Activated T-cell treated with anti-CD3 and anti-CD28 coated beads for 4 hours (primary cell): ENCODE measurements at places on chromosomes 3 and 15.

- DNase-seq = no peak
Measured at GRCh38 chr3:9146367-9147071, 102.9 kb downstream of the SRGAP3 start.

DNA sequence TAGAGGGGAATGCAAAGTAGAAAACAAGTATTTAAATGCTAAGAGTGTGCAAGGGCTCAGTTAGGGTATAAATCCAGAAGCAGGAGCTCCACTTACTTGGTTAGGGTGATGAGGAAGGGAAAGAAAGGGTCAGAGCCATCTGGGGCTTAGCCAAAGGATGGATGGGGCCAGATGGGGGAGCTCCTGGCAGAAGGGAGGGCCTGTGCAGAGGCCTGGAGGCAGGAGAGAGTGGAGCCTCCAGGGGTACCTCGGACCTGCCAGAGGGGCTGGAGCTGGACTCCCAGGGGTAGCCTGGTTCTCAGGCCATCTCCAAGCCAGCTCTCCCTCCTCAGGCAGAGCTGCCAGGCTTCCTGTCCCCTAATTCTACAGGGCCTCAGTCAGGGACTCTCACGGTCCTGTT, 506.3 kb downstream of the SHQ1 start:
- DNase-seq = no peak

GRCh38 chr15:93900476-93901400, 330.6 kb upstream of the MCTP2 start:
- no peak for DNase-seq

GRCh38 chr3:16370872-16371740, 106.1 kb downstream of the OXNAD1 start:
- no peak for DNase-seq

- no peak for DNase-seq
Measured at GRCh38 chr3:151845306-151845905, 28.0 kb upstream of the SUCNR1 start.

DNA sequence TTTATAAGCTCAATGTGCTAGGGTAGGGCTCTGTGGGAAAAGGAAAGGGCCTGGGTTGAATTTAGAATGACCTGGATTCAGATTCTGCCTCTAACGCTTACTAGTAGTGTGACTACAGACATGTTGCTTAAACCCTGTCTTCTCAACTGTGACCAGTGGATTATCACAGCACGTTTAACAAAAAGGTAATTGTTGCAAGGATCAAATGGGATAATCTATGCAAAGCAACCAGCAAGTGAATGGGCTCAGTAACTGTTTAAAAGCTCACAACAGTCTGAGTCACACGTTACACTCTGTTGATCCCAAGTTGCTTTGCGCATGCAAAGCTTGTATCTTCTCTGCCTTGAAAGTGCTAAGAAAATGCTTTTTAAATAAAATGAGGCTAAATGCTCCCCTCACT, 236.5 kb downstream of the IL20RB start:
- no peak for DNase-seq

GRCh38 chr15:51935466-51936104, 36.0 kb downstream of the LEO1 start:
- DNase-seq = no peak

DNA sequence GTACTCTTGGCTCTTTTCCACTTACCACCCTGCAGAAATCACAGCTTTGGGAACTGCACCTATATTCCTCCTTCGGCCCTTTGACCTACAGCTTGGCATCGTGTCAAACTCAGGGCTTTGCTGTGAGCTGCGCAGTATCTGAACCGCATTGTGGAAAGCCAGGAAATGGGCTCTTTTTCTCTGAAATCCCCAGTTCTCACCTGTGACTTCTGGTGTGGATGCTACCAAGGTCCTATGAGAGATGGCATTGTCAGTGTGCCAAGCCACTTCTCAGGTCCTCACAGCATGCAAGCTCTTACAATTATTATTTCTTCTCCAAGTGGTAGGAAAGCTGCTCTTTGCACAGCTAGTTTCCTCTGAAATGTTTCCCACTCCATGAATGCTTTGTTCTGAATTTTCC, 450.6 kb upstream of the TBL1XR1 start:
- no peak for DNase-seq

DNA sequence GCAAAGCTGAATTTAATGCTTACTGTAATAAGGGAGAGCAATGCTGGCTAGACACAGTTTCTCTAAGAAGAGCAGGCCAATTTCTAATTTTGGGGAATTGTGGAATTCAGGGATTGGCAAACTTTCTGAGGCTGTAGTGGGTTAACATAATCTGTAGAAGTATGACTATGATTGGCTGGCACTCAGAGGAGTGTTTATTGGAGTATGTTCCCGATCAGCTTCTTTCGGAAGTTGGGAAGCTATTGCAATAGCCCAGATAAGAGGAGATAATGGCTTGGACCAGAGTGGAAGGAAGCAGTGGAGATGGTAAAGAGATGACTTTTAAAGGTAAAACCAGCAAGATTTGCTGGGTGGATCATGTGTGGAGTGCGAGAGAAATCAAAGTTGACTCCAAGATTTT, 19.4 kb downstream of the TMOD3 start:
- DNase-seq = no peak

GRCh38 chr3:100443690-100444089, 42.4 kb downstream of the LNP1 start:
- no peak for DNase-seq

DNA sequence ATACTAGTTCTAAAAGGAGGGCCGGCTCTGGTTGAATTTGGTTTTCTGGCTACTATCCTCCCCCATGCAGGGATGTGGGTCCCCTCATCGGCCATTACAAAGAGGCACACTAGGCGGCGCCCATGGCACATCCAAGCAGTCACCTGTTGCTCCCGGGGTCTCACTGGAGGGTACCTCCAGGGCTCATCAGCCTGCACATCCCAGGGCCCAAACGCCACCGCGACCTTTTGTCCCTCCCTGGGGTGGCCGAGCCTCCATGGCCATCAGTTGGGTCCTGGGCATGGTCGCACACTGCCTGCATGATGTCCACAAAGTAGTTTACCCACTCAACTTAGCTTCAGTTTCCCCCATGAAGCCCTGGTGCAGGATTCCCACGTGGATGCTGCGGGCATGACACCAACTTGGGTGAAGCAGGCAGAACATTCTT, 28.3 kb downstream of the IDH3A start:
- no peak for DNase-seq

- DNase-seq = no peak
Measured at GRCh38 chr3:47614788-47615187, 36.1 kb upstream of the CSPG5 start.

DNA sequence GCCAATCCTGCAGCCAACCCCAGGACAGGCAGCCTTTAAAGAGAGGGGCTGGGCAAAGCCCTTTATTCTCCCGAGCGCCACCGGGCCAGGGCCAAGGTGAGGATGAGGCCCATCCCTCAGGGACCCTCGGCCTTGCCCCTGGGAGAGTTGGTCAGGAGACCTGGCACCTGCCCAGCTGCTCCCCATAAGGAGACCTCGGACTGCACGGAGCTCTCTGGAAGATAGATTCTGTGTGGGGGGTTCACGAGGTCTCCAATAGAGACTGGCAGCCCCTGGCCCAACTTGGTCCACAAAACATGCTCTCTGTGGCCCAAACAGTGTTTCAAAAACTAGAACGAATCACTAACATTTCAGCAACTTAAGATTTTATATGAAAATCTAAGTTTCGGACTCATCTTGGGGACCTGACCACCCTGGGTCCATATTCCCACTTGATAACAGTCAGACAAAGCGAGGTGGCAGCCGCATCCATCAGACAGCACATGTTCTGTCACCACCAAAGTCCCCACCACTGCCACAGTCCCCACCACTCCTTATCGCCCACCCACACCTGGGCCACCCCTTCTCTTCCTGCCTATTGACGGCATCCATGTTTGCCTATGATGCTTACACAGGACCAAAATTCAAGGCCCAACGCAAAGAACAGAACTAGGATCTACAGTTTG, 114.4 kb upstream of the RPL32 start:
- no peak for DNase-seq

- no peak for DNase-seq
Measured at GRCh38 chr15:55696221-55696620, 46.7 kb downstream of the PRTG start.

DNA sequence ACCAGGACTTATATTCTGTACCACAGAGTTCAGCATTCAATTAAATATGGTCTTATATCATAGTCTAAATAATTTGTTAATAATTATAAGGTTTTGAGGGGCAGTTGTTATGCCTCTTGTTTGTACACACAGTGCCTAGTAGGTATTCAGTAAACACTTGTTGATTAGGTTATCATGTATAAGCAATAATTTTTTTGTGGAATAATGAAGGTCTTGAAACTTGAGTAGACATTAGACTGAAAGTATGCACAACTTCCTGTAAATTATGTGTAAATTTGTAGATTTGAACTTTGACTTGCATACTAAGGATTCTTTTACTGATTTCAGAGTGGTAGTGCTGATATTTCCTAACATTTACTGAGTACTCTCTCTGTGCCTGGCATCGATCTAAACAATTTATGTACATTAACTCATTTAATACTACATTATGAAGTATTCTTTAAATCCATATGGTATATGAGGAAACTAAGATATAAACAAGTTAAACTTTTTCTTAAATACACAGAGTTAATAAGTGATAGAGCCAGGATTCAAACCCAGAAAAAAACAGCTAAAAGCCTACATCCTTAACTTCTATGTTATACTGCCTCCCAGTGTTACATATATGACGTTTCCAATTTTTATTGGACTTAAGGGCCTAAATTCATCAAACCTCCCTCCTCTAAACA, 65.1 kb downstream of the GLCE start:
- no peak for DNase-seq

DNA sequence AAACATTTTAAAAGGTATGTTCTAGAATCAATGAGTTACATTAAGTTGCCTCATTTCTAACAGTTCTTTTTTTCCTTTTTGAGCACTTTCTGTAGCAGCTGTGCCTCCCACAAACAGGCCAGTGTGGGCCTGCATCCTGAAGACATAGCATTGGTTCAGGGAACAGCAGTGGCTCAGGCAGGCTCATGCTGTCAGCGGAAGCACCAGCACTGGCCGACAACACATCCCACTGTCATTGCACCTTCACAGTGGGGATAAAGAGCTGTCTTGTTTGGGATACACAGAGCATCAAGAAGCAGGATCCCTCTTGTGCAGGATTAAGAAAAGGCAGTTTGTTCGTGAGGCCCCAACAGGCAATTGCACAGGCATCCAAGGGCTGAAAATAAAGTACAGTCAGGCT, 123.3 kb downstream of the MOBP start:
- DNase-seq = no peak

DNA sequence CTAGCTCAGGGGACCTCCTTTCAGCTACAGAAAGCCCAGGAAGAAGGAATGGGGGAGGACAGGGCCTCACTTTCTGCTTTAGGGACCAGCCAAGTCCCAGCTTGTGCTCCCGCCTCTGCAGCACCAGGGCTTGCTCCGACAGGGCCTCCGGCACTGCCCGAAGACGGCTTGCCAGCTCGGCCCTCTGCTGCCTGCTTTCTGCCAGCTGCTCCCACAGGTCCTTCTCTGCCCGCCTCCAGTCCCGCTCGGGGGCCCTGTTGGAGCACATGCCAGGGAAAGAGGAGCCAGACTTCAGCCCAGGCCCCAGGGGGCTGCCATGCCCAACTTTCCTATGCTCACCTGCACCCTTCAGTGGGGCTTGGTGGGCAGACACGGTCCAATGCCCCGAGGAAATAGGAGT, 4.3 kb upstream of the CLK3 start:
- no peak for DNase-seq

- no peak for DNase-seq
Measured at GRCh38 chr3:127775398-127776109, 46.8 kb downstream of the MGLL start.

DNA sequence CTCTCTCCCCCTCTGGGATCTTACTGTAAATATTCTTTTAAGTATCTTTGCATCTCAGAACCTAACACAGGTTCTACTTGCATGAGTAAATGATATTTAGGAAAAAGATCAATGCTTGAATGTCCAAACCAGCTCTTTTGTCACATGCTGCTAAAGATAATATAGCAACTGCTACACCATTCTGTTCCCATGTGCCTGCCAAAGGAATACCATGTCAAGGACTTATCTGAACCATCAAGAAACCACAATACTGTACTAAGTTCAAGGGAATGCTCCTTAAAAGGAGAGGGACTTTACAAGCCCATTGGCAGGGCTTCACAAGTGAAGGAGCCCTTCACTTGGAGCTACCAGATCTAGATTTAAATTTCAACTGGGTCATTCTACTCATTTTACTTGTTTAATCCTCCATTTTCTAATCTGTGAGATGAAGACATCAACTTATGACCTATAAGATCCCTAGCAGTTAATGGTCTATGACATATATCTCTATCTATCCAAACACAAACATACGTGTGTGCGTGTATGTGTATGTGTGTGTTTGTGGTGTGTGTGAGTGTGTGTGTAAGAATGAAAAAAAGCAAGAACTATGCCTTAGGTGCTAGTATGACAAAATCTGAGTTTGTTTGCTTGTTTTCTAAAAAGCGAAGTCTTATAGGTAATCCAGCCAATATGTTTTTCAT, 13.0 kb upstream of the SEC62 start:
- DNase-seq = no peak

- DNase-seq = no peak
Measured at GRCh38 chr3:69867941-69868505, 128.8 kb downstream of the MITF start.

DNA sequence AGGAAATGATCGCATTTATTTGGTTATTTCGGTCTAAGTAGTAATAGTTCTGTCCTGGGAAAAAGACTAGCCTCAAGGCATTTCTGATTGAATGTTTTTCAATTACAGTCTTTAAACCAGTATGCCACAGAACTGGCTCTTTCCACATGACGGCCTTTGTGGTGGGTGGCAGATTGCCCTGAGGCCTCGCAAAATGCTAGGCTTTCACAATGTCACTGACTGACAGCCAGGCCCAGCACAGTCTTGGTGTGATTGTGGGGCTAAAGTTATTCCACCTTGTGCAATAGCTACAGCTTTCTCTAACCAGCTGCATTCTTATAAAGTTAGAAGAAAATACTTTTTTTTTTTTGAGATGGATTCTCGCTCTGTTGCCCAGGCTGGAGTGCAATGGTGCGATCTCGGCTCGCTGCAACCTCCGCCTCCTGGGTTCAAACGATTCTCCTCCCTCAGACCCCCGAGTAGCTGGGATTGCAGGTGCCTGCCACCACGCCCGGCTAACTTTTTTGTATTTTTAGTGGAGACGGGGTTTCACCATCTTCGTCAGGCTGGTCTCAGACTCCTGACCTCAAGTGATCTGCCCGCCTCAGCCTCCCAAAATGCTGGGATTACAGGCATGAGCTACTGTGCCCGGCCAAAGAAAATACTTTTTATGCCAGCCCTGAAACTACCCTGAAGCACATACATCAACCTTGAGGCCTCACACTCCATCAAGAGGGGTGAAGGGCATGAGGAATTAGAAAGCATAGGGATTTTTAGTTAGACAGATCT, 2.5 kb upstream of the ADIPOQ start:
- no peak for DNase-seq
